ENCODE measurements at places on chromosomes 2 and 18.

- DNase-seq: no peak
Observed at GRCh38 chr2:155975734-155976133, 356.8 kb downstream of the NR4A2 start.

DNA sequence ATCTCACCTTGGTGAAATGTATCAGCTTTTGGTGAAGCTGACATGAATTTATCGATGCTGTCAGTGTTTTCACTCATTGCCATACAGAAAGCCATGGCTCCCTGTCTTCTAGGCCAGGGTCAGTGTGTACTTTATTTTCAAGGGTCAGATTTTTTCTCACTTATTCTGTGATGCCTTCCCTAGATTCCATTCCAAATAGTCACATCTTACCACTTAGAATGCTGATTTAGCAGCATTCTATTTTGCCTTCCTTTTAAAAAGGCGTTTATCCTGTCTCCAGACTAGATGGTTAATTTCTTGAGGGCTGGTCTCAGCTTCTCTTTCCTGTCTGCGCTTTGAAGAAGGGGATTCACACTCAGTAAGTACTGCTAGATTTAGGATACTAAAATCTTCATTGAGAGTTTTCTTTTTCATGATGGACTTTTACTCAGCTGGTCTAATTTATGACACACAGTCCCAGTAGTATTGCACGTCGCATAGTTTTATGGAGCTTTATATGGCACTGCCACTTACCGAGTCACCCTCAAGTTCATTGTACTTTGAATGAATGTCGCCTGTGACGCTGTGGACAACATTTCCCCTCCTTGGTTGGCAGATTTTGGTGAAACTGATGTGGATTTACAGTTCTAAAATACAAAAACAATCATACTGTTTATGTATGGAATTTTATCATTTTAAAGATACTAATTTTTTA lies 194.0 kb downstream of the ZNF407 start:
- no peak for DNase-seq

- DNase-seq: no peak
Observed at GRCh38 chr18:51614033-51614432, 416.6 kb upstream of the MEX3C start.

DNA sequence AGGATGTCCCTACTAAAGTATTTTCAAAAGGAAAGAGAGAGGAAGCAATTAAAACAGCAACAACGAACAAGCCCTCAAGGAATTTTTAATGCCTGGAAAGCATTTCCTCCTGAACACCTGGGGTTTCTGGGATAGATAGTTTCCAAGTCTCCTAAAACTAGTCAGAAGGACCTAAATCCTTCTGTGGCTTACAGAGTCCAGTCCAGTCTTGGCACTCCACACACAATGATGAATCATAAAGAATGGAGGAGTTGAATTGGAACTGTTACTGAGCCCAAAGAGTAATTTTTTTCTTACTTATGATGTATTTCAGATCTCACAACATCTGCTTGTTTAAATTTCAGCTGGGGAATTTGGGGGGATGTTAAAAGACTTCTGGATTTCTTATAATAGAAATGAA lies 144.6 kb upstream of the SETBP1 start:
- DNase-seq: no peak

DNA sequence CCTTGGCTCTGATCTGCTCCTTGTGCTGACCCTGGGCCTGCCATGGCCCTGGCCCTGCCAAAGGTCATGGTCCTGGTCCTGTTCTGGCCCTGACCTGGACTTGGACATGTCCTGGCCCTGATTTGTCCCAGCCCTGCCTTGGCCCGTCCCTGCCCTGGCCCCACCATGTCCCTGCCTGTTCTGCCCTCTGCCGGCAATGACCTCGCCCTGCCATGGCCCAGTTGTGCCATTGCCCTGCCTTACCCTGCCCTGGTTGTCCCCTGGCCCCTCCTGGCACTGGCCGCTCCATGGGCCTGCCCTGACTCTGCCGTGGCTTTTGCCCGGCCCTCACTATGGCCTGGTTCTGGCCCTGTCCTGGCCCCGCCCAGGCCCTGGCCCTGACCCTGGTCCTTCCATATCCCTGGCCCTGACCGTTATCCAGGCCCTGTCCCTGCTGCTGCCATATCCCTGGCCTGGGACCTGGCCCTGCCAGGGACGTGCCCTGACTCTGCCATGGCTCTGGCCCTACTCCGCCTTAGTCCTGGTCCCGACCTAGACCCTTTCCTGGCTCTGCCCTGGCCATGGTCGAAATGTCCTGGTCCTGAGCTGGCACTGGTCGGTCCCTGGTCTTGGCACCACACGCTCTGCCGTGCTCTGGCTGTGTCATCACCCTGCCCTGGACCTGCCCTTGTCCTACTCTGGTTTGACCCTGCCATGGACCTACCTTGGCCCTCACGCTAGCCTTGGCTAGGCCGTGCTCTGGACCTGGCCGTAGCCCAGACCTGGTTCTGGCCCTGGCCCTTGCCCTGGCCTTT lies 6.8 kb upstream of the ANKRD62 start:
- DNase-seq: no peak

DNA sequence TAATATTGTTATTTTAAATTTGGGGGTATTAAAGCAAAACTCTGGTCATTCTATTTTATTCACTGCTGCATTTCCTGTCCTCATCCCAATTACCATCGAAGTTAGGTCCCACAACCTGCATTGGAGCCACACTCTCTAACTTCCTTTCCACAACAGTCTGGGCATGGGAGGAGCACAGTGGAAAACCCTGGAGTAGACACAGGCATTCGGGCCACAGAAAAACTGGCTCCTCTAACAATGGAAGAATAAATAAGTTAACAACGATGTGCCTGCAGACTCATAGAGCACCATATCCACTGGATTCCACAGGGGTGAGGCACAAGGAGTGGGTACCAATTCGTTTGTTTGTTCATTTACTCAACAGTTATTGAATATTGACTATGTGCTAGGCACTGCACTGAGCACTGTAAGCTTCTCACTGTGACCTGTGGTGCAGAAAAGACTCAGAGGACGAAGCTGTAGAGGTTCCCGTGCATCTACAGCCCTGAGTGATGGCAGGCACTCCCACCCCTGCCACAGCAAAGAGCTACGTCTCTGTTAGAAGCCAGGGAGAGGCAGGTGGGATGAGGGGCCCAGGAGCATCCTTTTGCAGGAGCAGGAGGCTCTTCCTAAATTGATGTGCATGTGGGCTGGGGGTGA lies 154.2 kb upstream of the PGAP1 start:
- DNase-seq: no peak

DNA sequence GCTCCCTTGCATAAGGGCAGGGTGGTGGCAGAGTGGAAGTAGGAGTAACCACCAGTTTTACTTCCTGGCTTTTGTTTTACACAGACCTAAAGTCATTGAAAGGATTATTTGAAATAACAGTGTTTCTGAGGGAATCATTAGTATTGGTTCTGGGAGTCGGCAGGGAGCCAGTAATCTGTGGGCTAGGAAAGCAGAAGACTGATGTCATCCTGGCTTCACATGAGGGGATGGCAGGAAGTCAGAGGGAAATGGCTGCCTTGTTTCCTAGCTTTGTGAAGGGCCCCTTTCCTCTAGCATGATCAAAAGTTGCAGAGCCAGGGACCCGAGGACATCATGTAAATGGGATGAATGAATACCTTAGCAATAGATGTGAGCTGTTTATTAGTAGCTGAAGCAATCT lies 792.6 kb downstream of the CPS1 start:
- no peak for DNase-seq

DNA sequence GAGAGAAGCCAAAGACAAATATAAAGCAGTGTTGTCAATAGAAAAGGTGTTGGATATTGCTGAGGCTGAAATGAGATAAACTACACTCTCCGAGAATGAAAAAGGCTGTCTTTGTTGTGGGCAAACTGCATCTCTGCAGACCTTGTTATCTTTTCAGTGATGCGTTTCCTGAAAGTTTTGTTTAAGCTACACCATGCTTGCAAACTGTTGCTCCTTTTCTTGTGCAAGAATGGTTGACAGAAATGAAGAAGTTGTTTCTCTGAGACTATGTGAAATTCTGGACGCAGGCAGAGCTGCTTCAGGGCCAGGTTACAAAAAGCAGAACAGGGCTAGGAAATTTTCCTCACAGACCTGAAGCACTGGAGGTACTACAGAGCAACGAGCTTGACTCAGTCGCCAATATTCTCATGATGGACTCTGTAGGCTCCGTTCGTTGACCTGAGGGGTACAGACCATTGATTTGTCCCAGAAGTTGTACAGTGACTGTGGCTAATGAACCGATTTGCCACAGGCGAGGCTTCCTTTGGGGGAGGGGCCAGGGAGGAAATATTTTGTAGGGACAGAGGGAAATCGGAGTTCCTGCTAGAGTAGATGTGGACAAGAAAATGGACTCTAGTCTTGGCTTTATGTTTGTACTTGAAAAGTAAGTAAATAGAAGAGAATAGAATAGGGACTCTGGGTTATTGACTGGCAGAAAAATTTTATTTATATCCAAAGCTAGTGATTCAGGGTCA lies 3.5 kb upstream of the ATL2 start:
- peak; percentile 13 for DNase-seq

- DNase-seq: no peak
Observed at GRCh38 chr2:237306083-237306786, 107.7 kb downstream of the COL6A3 start.

- no peak for DNase-seq
Observed at GRCh38 chr2:1623906-1624445, 120.3 kb downstream of the PXDN start.

- no peak for DNase-seq
Observed at GRCh38 chr18:61334491-61334850, 1.2 kb downstream of the CDH20 start.

- no peak for DNase-seq
Observed at GRCh38 chr18:8869696-8870095, 164.3 kb downstream of the MTCL1 start.

DNA sequence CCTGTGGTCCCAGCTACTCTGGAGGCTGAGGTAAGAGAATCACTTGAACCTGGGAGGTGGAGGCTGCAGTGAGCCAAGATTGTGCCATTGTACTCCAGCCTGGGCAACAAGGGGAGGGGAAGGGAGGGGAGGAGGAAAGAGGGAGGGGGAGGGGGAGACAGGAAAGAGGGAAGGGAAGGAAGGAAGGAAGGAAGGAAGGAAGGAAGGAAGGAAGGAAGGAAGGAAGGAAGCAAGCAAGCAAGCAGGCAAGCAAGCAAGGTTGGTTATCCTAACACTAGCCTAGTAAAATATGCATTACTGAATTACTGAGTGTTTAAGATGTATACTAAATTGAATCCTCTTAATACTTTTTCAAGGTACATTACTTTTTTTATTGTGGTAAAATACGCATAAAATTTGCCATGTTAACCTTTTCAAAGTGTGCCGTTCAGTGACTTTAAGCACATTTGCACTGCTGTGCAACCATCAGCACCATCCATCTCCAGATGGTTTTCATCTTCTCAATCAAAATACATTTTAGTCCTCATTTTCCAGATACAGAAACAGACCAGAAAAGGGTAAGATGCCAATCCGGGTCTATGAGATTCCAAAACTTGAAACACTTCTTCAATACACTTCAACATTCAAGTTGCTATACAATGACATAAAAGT lies 28.9 kb downstream of the NCKAP1 start:
- DNase-seq: no peak

- DNase-seq: no peak
Observed at GRCh38 chr2:54065411-54065810, 50.0 kb upstream of the ACYP2 start.

GRCh38 chr18:6370410-6370809 lies 44.3 kb downstream of the L3MBTL4 start:
- DNase-seq: no peak

DNA sequence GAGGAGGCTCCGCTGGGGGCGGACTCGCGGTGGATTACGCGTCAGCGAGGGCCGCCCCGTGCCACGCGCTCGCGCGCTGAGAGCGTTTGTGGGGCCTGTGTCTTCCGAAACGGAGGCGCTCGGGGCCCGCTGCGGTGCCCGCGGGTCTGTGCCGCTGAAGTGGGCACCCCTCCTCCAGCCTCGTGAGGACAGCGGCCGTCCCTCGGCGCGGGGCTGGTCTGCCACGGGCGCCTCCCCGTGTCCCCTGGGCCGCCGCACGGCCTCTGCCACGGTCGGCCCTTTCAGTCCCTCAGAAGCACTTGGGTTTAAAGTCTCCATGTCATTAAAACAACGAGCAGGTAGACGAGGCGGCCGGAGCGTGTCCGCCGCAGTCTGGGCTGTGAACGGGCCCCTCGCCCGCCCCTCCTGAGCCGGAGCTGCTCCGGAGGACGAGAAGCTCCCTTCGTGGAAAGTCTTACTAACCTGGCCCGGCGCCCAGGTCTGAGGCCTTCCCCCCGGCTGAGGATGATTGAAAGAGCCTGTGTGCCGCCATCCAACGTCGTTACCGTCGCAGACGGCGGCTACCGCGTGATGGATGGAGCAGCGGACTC lies 97.6 kb downstream of the NFATC1 start:
- DNase-seq: no peak

DNA sequence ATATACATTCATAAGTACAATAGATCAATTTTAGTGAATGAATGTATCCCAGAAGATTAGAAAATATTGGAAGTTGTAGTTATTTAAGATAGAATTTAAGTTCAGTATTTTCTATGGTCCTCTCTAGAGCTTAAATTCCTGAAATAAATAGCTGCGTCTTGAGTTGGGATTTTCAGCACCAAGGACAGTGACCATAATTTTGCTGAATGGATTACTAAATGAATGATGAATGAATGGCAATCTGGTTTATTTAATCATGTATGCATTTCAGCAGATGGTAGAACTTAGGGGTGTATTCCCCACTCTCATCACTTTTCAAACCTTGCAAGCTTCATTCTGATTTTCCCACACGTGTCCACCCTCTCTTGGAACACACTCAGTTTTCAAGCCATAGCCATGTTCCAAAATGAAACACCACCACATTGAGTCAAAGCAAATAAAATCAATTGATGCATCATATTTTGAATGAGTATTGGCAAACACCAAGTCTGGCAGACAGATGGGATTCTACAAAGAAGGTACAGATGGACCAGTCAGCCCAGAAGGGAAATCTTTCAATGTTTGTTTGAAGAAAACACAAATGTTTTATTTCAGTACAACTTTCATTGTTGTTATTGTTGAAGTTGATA lies 362.2 kb upstream of the NXPH2 start:
- DNase-seq: no peak

DNA sequence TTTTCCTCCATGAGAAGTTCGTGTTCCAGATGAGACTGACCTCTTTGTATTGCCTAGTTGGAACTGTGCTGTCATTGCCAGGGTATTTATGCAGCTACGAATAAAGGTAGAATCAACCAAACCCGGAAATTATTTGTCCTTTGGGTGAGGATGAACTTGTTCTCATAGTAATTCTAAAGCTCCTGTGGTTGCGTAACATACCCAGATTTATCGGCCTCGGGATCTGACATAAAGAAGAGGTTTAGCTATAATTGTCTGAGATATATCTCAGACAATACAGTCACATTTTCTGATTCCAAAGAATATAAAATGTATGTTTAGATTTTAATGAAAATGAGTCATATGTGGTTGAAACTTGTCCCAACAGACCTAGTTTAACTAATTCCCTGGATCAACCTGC lies 628.7 kb upstream of the LINC00305 start:
- no peak for DNase-seq

- DNase-seq: no peak
Observed at GRCh38 chr18:59090966-59091603, 48.6 kb upstream of the SEC11C start.

GRCh38 chr2:145649061-145649460 lies 1129.1 kb upstream of the ZEB2 start:
- DNase-seq: no peak

- DNase-seq: no peak
Observed at GRCh38 chr2:216352653-216353270, 19.5 kb downstream of the MARCHF4 start.

- DNase-seq: no peak
Observed at GRCh38 chr2:214203744-214204289, 207.0 kb upstream of the VWC2L start.

- no peak for DNase-seq
Observed at GRCh38 chr2:213476641-213477040, 192.4 kb downstream of the SPAG16 start.
